ENCODE measurements at places on chromosomes 1 and 21.

- no peak for DNase-seq
Measured at GRCh38 chr1:149997585-149998262, 12.8 kb downstream of the OTUD7B start.

- DNase-seq, result no peak
Measured at GRCh38 chr21:33268393-33268736, 2.2 kb downstream of the IL10RB start.

GRCh38 chr1:214086945-214087344 is 99.2 kb downstream of the PROX1 start:
- DNase-seq, result no peak

DNA sequence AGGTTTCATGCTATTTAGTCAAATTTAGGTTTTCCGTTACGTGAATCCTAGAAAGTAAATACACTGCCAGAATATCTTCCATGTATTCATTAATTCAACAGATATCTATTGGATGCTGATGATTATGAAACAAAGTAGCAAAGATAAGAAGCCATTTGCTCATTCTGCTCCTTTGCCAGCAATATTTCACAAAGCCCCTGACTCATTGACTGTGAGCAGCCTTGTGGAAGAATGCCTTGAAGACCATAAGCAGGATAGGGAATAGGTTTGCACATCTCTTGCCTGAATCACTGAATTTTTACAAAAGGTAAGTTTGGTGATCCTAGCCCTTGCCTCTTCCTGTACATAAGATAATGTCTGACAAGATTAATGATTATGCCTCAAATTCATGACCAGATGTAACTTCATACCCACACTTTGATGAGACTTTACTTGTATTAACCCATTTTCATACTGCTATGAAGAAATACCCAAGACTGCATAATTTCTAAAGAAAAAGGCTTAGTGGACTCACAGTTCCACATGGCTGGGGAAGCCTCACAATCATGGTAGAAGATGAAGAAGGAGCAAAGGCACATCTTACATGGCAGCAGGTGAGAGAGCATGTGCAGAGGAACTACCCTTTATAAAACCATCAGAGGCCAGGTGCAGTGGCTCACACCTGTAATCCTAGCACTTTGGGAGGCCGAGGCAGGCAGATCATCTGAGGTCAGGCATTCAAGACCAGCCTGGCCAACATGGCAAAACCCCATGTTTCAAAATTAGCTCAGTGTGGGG is 1.6 kb upstream of the PIGK start:
- no peak for DNase-seq

DNA sequence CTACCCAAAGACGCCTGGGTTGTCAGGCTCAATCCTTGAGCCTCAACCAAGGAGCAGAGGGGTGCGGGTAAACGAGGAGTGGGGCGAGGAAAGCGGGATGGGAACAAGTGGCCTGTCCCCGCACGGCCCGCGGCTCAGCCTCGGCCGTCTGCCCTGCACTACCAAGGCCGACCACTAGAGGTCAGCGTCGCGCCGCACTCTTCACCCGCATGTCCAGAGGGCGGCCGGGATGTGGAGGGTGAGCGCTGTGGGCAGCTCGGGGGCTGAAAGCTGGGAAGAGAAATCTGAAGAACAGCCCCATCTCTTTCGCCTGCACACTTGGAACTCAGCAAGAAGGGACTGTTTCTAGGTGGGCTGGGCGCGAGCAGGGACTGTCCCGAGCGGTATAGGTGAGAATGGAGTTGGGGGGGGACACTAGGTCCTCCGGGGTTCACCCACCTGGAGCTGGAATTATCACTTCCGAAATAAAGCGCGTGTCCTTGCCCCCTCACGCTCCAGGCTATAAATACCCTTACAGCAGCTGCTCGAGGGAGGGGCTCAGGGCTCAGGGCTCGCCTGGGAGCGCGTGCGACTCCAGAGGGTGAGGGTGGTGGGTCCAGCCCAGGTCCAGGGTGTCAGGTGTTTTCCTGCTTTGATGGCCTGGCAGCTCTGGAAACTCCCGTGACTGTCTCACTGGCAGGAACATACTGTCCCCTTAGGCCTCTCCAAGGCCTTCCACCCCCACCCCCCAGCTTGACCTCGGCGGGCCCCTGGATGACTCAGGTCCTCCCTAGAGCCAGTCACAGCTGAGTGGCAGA is 9.8 kb downstream of the SLC30A2 start:
- no peak for DNase-seq

DNA sequence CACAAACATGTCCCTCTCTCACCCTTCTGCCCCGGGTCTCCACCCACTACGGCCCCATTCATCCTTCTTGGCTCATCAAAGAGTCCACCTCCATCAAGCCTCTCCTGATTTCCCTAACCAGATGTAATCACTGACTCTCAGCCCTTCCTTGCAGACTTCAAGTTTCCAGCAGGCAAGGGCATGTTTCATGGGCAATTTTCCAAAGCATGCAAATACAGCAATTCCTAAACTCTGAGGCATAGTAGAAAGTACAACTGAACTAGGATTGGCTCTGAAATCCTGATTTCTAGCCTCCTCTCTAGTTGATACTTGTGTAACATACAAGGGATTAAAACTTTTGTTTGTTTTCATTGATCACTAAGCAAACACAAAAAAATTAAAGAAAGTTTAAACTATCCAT is 109.1 kb upstream of the GADD45A start:
- no peak for DNase-seq

DNA sequence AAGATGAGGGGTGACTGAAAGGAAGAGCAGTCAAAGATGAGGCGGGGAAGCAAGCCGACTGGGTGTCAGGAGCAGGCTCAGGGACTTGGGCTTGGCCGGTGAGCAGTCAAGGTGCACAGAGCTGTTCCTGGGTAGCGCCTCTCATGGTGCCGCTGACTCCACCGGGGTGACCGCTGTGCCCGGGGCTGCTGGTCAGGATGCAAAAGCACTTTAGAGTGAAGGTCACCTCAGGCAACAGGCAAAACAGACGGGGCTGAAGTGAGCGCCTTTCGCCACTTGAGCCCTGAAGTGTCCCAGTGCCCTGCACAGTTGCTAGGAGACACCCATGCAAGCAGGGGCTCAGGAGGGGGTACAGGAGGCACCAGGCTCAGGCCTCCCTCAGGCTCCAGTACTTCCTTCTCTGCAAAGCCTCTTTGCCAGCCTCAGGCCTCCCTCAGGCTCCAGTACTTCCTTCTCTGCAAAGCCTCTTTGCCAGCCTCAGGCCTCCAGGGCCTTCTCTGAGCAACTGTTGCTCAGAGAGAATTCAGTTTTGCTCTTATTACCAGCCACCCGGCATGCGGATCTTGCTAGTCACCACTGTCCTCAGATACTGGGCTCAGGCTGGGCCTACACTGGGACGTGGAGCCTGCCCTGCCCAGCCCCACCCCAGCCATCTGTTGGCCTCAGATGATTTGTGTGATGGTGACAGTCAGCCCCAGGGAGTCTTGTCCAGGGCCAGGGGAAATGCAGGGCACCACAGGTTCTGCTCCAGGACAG is 99.7 kb upstream of the IRF2BP2 start:
- DNase-seq, result no peak

GRCh38 chr1:203340112-203340790 is 10.7 kb downstream of the FMOD start:
- peak; percentile 74 for DNase-seq

DNA sequence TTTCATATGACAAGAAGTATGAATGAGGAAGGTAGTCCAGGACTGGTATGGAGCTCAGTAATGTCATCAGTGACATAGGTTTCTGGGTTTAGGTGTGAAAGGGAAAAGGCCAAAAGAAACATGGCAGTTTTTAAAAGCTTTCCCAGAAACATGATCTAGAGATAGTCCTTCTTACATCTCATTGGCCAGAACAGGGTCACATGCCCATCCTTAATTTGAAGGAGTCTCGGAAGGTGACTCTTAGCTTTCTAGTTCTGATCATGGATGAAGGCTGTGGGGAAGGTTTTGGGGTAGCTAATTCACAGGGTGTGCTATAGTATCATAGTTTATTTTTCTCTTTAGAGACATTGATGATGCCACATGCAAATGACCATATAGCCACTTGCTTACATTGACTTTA is 55.3 kb downstream of the RPS6KC1 start:
- DNase-seq, result no peak

DNA sequence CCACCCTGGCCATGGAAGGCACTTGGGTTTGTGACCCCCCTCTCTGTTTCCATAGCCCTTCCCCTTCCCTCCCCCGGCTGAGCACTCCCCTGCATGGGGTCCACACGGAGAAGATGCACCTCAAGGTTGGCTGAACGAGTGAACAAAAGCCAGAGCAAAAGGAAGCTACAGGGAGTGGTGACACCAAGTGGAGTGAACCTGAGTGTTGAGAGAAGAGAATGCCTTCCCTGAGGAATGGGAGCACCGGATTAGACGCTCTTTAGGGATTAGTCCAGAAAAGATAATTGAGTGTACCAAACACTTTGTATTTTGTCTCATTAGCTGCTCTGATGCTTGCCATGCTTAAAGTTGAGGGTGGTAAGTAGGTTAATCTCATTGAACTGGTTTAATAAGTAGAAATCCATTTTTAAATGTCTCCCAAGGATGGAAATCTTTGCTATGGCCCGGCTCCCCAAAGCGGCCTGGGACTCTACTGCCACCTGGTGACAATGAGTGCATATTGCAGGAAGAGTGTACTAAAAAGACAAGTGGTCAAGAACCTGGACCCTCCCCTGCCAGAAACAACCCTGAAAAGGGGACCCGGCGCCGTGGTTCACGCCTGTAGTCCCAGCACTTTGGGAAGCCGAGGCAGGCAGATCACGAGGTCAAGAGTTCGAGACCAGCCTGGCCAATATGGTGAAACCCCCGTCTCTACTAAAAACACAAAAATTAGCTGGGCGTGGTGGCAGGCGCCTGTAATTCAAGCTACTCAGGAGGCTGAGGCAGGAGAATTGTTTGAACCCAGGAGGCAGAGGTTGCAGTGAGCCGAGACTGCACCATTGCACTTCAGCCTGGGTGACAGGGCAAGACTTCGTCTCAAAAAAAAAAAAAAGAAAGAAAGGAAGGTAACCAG is 150.6 kb upstream of the ZC3H12A start:
- no peak for DNase-seq

DNA sequence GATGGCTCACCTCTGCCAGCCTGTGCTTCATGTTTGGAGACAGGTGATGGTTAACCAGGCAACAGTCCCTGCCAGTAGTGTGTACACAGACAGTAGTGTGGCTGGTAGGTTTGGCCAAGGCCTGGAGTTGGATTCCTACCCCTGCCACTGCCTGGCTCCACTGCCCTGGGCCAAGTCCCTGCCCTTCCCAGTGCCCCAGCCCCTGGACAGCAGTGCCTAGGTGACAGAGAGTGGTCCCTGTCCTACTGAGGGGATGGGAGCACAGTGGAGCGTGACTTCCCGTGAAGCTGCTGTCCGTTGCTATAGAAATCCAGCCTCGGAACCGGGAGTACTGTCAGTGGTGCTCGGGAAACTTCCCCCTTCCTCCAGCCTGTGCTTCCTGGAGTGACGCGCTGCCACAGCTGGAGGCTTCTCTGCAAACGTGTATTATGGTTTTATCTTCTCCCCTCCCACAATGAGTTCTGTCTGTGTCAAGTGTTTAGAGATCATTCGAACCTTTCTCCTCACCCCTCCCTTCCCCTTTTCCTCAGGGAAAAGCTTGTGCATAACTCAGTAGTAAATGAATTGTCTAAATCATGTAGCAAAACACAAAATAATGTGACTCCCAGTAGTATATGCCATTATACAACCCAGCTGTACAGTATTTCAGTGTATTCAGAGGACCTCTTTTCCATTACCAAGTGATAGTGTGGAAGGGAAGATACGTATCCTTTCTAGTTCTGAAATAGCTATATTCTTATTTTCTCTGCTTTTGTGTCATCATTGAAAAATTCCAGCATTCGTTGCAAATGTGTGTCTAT is 73.4 kb downstream of the GALNT2 start:
- DNase-seq, result no peak

- no peak for DNase-seq
Measured at GRCh38 chr1:115144176-115144575, 54.9 kb upstream of the TSPAN2 start.

DNA sequence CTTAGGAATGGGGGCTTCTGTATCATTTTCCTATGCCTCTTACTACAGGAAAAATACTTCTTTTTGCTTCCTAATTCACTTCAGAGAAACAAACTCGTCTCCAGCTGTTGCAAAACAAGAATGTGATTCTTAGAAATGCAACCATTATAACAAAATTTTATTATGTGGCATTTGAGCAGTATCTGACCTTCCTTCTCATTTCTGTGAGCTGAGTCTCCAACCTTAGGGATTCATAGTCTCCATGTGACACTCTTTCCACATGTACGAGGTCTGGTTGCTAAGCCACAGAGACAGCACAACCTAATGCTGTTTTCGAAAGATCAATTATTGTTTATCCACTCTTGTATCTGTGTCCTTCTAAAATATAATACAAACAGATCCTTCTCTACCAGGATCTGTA is 75.3 kb upstream of the RGS4 start:
- DNase-seq, result no peak

DNA sequence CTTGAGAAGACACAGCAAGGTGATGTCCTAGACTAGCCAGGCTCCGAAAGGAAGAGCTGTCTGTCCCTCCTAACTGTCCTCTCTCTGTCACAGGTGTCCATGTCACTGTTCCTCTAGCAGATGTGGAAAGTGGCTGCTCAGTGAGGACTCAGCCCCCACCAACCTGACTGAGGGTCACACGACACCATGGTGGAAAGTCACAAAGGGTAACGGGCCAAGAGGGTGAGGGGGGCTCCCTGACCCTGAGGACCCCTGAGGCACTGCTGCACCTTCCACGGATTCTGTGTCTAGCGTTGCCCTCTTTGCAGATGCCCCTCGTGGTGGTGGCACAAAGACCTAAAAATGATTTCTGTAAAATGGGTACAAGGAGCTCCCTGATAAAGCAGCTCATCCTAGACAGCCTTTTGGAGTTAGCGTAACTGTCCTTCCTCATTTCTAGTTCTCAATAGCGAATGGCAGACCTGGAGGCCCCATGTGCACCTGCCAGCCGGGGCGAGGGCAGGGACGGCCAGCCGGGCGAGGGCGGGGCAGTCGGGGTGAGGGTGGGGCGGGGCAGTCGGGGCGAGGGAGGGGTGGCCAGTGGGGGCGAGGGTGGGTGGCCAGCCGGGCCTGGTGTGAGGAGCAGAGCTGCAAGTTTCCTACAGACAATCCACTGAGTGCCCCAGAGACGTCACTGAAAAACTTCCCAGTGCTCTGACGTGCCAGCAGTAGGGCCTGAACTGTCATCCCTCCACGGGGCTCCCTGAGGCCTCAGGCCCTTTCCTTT is 23.4 kb downstream of the POFUT2 start:
- DNase-seq, result no peak

Data from NCI-H2081 treated with DMSO at 0.1 percent for 48 hours (cell line).